ENCODE measurements at places on chromosomes 16 and 17.

DNA sequence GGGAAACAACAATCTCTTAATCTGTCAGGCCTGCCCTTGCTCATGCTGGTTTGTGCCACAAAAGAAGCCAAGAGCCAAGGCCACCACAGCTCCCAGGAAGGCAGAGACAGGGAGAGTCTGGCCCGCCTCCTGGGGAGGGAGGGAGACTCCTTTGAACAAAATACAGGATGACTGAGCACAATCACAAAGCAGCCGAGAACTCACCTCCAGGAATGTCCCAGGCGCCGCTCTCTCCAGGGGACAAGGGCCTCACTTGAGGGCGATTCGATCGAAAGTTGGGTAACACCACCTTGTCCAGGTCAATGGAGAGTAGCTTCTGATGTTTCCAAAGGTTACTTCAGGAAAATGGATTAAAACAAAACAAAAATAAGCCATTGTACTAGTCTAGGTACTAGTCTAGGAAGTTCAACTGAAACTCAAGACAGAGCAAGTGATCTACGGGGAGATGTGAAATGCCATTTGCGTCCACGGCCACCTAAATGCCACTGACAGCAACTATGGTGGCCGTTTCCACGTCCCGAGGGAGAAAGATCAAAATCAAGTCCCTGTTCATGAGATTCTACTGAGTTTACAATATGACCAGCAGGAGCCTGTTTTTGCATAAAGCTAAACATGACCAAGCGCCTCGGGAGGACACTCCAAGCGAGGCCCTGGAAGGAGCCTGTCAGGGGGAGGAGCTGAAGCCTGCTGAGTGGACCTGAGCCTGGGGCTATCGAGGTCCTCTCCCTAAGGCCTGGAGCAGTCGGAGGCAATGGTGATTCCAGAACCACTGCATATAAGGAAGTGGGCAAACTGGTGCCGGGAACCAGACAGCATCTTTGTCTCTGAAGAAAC, 13.4 kb upstream of the SLC38A8 start:
- DNase-seq, result no peak

GRCh38 chr17:17050346-17051345, 8.4 kb downstream of the MPRIP start:
- DNase-seq, result no peak

- no peak for DNase-seq
Measured at GRCh38 chr16:64543441-64543840, 578.4 kb downstream of the CDH11 start.

GRCh38 chr16:65658787-65659220, 536.9 kb upstream of the CDH11 start:
- no peak for DNase-seq

- DNase-seq, result no peak
Measured at GRCh38 chr17:19005789-19006430, 1.3 kb upstream of the FAM83G start.

- no peak for DNase-seq
Measured at GRCh38 chr17:55212880-55213279, 51.9 kb upstream of the HLF start.

DNA sequence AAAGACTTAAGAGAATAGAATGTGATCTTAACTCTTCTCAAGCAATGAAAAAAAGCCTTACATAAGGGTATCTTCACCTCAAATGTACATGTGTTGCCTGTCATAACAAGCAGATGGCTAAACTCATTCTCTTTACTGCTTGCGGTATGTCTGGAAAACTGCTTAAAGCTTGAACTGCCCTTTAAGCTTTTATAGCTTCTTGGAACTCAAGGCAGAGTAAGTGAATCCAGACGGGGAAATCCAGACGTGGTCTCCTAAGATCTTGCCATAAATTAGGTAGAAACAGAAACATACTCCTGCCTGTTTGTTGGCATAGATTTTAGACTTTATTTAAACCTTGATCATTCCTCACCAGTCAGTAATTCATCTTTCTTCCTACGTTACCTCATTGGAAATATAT, 19.6 kb downstream of the CLUAP1 start:
- DNase-seq, result no peak

DNA sequence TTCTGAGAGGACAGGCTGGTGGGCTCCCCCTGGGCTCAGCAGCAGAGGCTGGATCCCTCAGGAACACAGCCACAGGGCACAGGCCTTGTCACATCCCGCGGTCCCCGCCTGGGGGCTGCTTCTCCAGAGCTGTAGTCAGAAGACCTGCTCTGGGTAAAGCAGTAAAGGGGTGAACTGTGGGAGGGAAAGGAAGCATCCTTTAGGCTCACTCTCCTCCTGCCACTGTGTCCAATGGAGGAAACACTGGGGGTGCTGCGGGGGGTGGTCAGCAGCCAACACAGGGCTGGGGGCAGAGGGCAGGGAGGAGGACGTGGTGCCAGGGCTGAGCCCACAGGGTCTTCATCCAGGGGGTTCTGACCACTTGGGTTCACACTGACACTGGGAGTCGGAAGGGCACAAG, 5.0 kb upstream of the SLC38A8 start:
- DNase-seq, result no peak

GRCh38 chr17:70552230-70552981, 383.1 kb downstream of the KCNJ2 start:
- DNase-seq, result no peak

DNA sequence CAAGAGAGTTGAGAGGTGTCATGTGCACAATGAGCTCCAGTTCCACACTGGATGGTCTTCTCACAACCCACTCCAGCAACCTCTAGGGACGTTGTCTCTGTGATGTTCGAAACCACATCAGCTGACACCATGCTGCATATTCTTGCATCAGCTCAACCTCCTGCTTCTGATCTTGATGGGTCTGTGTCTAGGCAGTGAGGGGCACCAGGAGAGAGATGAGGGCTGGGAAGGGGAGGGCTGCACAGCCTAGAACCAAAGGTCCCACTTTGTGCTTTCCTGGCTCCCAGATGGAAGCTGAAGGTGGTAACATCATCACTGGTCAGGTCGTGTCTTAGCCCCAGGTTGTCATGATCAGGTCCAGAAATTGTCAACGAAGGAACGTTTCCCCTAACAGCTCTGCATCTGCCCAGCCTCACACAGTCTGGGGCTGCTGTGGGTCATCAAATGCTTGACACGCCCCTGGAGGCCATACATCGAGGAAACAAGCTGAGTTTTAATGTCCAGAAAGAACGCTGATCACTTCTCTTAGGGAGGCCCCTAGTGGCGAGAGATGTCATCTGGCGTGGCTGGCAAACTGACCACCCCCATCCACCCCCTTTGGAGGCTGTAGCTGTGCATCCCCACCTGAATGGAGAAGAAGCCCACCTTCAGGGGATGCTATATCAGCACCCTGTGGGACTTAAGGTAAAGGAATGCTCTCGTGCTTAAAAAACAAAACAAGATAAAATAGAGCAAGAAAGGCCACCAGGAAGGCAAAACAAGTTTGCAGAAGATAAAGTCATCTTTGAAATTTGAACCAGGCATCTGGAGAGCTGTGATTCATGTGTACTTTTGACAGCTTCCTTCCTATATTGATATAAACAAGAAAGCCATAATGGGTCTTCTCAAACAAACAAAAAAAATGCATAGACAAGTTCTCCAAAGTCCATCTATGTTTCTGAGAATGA, 58.3 kb downstream of the WIPI1 start:
- peak; percentile 71 for DNase-seq

- DNase-seq, result no peak
Measured at GRCh38 chr17:40218006-40218739, 931 bp upstream of the WIPF2 start.

DNA sequence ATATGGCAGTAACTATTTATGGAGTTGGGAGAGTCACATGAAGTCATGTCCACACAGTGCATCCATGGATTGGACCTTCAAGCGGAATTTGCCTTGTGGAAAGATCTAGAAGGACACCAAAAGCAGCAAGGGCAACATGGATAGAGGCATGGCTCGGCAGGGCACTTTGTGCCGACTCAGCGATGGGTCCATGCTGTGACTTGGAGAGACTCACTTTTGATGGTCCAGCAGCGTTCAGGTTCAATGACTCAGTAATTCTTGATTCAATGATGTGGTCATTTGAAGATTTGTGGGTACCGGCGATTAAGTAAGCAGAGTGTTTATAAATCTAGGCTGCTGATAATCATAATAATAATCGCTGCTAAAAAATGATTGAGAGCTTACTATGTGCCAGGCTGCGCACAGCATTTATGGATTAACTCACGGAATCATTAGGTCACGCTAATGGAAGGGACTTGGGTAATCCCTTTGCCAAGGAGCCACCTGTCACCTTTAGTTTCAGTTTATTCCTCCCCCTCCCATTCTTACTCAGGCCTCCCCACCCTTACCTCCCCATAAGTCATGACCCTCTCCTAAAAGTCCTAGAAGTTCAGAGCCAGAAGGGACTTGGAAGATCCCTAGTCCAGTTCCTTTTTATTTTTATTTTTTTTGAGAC, 127.5 kb upstream of the CRHR1 start:
- no peak for DNase-seq

DNA sequence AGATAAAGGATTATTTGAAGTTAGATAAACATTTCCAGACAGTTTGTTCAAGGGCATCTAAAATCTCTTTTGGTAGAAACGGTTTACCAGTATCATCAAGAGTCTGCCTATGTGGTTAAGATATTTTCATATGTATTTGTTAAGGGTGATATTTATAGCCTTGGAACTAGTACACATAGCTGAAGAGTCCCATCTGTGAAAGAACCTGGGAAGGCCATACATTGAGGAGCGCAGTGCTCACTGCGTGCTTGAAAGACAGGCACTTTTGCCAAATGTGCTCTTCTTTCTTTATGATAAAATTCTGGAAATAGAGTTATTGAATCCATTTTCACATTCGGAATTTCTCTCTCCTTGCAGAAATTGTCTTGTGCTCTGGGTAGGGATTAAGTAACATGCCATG, 7.7 kb downstream of the IGSF6 start:
- DNase-seq, result no peak

GRCh38 chr16:76396977-76397376, 119.8 kb downstream of the CNTNAP4 start:
- DNase-seq, result no peak

DNA sequence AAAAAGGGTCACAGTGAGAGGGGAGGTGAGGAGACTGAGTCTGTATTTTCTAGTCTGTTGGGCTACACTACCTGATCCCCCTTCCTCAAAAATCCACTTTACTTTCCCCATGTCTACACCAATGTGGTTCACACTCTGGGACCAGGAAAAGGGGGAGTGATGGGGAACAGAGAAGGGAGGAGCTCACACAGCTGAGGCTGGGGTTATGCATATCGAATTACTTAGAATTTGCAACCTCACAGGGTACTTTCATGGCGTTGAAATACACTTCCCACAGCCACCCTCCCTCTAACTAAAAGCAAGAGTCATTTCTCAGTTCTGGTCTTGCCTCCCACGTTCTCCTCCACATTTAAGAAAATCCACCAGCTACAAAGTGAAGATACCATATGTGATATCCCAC, 14.1 kb downstream of the MAPT start:
- DNase-seq, result no peak

- no peak for DNase-seq
Measured at GRCh38 chr16:85718682-85719081, 29.9 kb upstream of the GINS2 start.

GRCh38 chr17:12485361-12485906, 180.3 kb upstream of the MYOCD start:
- no peak for DNase-seq

GRCh38 chr17:77727037-77727615, 231.4 kb upstream of the TNRC6C start:
- DNase-seq, result no peak
